Suppressor macrophage treated with lipopolysaccharide for 4 hours (primary cell): ENCODE measurements at places on chromosomes 3 and 15.

- DNase-seq, result no peak
Measured at GRCh38 chr15:40430271-40430805, 10.4 kb upstream of the BAHD1 start.

DNA sequence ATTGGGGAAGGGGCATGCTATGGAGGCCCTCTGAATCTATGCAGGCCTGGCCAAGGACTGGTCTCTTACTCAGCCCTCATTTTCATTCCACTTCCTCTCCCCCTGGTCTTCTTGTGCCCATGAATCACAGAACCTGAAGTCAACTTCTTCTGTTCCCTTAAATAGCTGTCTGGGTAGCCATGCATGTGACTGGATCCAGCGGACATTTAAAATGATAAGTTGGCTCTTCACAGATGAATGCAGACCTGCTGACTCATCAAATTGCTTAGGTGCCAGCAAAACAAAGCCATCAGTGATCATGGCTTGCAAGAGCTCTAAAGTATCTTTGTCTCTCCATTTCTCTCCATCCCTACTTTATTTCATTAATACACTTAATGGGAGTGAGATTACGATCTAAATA is 90.1 kb upstream of the CADPS start:
- DNase-seq, result no peak

GRCh38 chr3:78668302-78668701 is 1099.5 kb downstream of the ROBO1 start:
- DNase-seq, result no peak

DNA sequence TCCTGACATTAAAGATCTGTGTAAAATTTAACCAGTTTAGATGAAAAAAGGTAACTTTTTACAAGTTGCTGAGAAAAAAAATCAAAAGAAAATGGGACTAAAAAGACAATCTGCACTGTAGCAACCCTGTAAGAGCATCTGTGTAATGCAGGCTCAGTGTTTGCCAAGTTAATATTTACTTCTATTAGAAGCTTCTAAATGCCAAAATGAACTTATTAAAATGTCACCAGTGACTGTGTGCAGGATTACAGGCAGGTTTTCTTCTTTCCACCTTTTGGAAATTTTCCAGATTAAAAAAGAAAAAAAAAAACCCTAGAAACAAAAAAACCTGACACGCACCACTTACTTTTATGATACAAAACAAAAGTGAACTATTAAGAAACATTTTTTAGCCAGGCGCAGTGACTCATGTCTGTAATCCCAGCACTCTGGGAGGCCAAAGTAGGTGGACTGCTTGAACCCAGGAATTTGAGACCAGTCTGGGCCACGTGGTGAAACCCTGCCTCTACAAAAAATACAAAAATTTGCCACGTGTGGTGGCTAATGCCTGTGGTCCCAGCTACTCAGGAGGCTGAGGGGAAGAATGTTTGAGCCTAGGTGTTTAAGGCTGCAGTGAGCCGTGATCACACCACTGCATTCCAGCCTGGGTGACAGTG is 87.2 kb downstream of the TJP1 start:
- DNase-seq, result no peak

- DNase-seq, result no peak
Measured at GRCh38 chr3:8638994-8639658, 5.5 kb downstream of the SSUH2 start.

GRCh38 chr15:35499723-35500122 is 46.2 kb downstream of the DPH6 start:
- no peak for DNase-seq

DNA sequence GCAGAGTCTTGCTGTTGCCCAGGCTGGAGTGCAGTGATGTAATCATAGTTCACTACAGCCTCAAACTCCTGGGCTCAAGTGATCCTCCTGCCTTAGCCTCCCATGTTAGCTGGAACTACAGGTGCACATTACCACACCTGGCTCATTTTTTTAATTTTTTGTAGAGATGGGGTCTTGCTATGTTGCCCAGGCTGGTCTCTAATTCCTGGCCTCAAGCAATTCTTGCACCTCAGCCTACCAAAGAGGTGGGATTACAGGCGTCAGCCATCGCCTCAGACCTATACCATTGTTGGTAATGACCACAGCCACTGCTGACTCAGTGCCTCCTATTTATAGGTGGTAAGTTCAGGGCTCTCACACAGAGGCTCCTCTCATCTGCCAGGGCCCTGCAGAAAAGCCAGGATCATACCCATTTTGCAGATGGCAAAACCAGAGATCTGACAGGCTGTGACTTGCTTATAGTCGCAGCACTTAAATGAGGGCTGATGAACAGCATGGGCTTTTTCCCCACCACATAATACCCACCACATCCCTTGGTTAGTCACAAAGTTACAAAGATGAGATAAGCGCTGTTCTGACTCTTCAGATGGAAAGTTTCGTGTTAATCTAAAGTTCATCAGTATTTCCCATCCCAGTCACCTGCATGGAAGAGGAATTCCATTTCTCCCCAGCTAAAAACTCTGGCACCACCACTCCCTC is 21.8 kb upstream of the SPATA12 start:
- DNase-seq, result no peak

DNA sequence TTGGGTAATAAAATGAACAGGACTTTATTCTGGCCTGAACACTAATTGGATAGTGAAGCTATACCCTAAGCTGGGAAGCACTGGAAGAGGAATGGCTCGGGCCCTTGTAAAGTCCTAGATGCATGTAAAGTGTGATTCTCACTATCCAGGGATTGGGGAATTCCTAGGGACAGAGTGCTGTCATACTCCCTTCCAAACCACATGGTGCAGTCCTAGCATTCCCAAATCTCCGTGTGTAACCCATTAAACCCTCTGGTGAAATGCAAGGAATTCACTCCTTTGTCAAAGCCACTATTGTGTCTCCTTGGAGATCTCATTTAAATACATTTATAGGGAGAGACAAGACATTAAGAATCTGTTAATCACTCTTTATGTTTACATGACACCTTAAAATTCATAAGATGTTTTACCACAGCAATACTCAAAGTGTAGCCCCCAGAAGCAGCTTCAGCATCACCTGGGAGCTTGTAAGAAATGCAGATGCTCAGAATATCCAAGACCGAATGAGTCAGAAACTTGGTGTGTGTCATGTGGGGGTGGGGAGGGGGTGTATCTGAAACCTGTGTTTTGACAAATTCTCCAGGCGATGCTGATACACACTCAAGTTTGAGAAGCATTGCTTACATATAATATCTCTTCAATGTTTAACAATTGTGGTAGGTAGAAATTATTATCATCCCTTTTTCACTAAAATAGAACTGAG is 121.8 kb upstream of the NPHP3 start:
- no peak for DNase-seq

GRCh38 chr15:71348597-71348996 is 233.3 kb downstream of the THSD4 start:
- DNase-seq, result no peak

- DNase-seq, result no peak
Measured at GRCh38 chr3:179865861-179866505, 170.8 kb downstream of the PEX5L start.

- DNase-seq, result peak; percentile 14
Measured at GRCh38 chr3:53555068-53555588, 60.7 kb downstream of the CACNA1D start.

DNA sequence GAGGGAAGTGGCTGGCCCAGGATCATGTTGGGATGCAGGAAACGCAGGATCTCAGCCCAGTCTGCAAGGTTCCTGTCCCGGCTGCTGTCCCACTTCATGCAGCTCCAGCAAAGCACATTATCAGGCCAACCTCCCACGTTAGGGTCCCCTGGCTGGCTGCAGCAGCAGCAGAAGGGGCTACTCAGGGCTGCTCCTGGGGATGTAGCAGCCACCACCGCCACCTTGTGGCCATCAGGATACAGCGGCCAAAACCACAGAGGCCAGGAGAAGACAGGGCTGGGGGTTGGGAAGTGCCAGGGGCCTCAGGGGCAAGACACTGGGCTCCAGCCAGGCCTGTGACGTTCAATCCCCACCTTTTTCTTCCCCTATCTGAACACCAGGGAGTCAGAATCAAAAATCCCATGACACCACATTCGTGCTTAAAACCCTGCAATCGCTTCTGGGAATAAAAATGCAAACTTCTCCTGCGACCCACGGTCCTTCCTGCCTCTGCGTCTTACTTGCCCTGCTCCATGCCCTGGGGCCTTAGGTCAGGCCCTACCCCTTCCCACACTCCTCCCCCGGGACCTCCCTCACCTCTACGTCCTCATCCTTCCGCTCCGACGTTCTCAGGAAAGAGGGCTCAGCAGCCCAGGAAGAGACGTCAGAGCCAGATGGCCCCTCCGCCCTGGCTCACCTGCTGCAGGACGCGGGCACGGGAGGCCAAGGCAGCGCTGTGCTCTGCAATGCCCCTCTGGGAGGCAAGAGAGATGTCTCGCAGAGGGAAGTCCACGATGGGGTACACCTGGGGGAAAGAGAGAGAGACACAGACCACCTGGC is 21.5 kb downstream of the SSUH2 start:
- peak; percentile 67 for DNase-seq

DNA sequence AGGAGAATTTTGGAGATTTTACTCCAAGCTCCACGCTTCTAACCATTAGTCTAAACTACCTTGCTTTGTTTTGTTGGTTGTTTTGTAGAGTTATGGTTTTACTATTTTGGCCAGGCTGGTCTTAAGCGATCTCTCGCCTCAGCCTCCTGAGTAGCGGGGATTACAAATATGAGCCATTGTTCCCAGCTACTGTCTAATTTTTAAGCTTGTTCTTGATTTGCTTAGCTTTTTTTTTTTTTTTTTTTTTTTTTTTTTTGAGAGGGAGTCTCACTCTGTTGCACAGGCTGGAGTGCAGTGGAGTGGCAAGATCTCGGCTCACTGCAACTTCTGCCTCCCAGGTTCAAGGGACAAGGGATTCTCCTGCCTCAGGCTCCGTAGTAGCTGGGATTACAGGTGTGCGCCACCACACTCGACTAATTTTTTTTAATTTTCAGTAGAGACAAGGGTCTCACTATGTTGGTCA is 28.5 kb downstream of the EFCAB12 start:
- no peak for DNase-seq

DNA sequence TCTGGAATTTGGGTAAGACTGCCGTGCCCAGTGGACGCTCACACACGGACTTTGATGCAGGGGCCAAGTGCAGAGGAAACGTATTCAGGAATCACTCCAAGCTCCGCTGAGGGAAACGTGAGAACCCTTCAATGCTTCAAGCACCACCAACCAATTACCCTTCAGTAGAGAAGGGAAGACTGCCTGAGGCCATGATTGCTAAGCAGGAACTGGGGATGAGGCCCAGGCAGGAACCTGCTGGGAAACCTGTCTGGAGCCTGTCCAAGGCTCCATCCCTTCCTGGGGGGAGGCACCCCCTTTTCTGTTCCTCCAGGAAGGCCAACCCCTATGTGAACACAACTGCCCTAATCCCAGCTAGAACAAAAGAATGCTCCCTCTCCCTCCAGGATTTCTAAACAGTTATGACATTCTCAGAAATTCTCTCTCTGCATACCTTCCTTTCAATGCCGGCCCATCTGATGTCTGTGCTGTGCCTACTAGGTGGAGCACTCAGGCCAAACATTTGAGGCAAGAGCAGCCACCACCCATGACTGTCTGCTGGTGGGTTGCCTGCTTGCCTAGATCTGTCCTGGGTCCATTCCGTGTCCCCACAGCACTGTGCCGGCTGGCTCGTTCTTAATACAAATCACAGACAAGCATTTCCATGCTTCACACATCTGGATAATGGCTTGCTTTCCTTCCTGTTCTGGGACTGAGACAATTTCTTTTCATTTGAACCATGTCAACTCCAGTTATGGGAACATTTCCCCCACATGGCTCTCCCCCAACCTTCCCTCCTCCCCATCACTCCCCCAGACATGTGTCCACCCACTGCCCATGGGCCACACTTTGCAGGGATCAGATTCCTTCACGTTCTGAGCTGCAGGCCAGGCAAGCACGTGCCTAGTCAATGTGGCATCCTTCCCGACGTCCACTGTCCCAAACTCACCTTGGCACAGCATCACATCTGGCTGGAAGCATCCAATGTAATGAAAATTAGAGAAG is 149.4 kb downstream of the ADAMTS17 start:
- DNase-seq, result no peak

DNA sequence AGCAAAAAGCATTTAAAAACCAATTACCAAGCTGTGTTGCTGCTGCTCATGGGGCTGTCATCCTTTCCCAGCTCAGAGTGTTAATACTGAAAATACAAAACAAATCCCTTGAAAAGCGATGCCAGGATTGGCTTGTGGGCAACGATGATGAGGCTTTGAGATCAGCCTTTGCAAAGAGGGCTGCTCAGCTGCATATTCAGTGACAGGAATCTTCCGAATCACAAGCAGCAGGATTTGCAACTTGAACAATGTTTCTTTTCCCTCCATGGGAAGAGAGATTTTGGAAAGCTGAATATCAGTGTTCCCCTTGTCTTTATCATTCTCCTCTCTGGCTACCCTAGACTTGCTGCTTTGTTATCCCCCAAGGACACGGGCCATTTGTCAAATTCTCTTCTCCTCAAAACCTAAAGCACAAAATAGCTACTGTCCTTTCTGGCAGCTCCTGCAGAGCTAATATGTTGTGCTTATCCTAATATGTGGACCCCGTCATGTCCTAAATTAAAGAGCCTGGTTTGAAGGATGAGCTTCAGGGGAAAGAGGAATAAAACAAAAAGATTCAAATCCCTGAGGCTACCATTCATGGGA is 375.8 kb downstream of the GAP43 start:
- no peak for DNase-seq

GRCh38 chr3:147758771-147759170 is 349.6 kb downstream of the ZIC1 start:
- DNase-seq, result no peak

- DNase-seq, result no peak
Measured at GRCh38 chr3:33124638-33125037, 10.8 kb downstream of the CRTAP start.

GRCh38 chr15:52208306-52208946 is 17.2 kb upstream of the GNB5 start:
- DNase-seq, result peak; percentile 37

DNA sequence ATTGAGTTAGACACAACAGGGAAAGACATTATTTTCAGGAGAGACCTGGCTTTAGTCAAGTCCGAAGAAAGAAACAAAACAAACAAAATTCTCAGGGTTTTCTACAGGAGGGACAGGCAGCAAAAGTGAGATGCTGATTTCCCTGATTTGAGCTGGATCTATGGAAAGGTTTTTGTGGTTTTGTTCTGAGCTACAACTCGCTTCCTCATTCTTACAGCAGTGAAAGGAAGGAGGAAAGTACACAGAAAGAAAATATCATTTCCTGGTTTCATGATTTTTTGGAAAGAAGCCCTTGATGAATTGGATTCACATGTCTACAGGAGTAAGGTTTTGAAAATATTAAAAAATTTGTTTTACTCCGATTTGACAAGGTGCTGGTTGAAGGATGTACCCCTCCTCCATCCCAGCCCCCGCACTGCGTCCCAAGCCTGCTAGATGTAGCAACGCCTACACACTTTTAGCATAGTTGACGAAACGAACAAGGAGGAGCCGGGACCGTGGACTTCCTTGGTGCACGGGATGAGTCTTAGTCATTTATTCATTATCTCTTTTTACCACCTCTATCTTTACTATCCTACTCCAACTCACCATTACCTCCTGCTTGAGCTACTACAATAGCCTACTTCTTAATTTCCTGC is 10.8 kb downstream of the PRICKLE2 start:
- no peak for DNase-seq

- peak; percentile 17 for DNase-seq
Measured at GRCh38 chr3:186425788-186426730, 64.0 kb upstream of the DGKG start.

GRCh38 chr3:130711565-130712324 is 34.9 kb downstream of the PIK3R4 start:
- no peak for DNase-seq

GRCh38 chr3:177776661-177777101 is 579.4 kb upstream of the TBL1XR1 start:
- no peak for DNase-seq

GRCh38 chr3:35919160-35919559 is 279.8 kb downstream of the ARPP21 start:
- DNase-seq, result no peak

- DNase-seq, result no peak
Measured at GRCh38 chr3:170344971-170345370, 12.5 kb upstream of the SKIL start.
